Epithelial cell of esophagus (primary cell): ENCODE measurements at places on chromosomes 16 and 17.
A peak's percentile ranks its signal among the peaks of the same experiment; 100 is the strongest.

DNA sequence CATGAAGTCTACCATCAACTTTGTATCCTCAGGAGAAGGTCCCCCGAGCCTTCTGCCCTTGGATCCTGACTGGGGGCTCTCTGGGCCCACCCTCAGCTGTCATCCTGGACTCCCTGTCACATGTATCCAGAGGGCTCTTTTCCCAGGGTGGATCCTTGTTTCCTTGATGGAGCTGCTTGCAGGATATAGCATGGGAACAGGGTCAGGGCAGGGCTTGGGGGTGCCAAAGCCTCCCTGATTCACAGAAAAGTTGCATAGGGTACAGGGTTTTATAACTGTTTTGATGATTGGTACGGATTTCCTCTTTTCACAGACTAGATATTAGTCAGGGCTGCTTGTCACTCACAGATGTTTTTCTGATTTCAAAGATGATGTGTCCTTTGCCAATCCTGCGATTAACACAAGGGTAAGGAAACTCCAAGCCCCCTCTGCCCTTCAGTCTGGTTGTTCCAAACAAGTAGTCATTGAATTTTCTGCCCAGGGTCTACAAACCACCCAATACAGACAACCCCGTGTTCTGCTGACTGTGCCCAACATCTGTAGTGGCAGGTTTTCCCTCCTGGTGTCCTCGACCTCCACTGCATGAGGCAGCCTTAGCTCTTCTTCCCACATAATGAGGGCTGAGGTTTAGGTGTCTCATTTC is 20.6 kb upstream of the SLC35G3 start:
- no peak for DNase-seq

DNA sequence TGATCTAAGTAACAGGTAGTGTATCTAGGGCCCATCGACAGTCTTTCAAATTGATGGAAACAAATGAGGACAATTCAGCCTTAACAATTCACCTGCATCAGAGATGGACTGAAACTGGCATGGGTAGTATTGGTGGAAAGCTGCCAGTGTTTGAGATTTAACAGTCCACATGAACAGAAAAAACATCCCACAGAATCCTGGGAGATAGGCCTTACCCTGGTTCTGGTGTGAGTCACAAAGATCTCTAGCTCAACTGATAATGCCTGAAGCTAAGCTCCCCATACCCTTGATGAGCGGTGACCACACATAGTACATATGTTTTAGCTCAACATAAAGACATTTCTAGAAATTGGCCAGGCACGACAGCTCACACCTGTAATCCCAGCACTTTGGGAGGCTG is 21.9 kb downstream of the CRK start:
- DNase-seq = no peak

DNA sequence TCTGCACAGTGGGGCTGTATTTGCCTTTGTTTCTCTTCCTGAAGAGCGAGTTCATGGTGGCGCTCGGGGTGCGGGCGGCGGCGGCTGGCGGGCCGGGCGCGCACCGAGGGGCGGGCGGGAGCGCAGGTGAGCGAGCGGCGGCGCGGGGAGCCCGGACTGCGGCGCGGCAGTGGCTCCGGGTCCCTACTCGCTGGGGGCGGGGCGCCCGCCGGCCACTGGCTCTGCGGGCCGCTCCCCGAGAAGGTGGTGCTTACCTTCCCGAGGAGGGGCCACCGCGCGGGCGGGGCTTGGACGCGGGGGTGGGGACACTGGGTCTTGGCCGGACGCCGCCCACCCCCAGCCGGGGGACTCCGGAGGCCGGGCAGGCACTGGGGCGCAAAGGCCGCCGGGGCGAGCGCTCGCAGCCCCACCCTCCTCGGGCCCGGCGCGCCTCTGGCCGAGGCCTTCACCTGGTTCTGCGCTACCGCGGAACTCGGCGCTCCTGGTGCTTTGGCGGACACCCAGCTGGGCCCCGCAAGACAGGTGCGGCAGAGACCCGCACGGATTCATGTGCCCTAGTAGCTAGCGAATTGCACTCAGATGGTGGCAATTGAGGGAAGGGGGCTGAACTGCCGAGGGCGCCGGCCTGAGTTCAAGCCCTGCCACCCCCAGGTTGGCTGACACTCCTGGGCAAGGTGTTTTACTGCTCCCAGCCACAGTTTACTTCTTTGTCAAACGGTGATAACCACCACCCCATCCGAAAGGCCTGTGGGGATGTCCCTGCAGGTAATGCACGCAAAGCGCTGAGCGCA is at the start of gene PPL:
Gene PPL, minus strand, starts transcription at position 158 of the 791 bp plus-strand sequence. Its CDS starts 103 bp downstream, at position 55.
- DNase-seq = peak; percentile 73

DNA sequence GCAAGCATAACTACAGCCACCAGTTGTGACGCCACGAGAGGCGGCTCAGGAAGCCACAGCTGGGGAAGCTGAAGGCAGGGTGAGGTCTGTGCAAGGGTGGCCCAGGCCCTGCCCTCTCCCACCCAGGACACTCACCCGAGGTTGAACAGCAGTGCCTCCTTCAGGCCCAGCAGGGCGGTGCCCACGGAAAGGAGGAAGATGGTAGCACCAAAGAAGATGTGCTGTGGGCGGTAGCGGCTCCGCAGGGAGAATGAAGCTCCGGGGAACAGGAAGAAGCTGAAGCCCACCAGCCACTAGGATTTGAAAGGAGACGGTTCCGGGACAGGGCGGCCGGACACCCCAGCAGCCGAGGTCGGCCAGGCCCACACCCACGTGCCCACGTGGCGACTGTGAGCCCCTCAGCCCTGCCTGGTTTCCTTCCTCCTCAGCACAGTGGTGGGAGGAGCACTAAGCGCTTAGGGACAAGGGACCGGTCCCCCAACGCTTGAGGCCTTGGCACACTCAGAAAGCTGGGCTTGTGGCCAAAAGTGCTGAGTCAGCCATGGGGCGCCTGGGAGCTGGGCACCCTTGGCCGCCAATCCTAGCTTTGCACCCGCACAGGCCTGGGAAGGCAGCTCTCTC is 11.0 kb downstream of the CYB561 start:
- peak; percentile 88 for DNase-seq

GRCh38 chr17:66400698-66401097 is 98.3 kb downstream of the PRKCA start:
- DNase-seq = no peak

GRCh38 chr16:10465821-10466220 is 80.0 kb downstream of the ATF7IP2 start:
- DNase-seq = no peak

GRCh38 chr17:63966646-63967264 is 6.0 kb downstream of the SCN4A start:
- DNase-seq = no peak

DNA sequence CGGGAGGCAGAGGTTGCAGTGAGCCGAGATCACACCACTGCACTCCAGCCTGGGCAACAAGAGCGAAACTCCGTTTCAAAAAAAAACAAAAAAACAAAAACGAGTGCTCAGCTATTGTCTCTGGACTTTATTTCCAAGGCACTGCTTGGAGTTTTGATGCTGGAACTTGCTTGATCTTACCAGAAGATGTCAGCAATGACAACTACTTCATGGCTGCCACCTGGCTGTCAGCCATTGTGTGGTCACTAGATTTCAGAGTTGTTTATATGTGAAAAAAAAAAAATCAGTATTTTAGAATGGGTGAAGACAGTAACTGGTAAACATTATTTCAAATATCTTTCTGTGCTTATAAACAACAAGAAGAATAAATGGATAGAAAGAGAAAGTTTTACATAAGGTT is 26.3 kb upstream of the OR4D1 start:
- DNase-seq = peak; percentile 43

- no peak for DNase-seq
Measured at GRCh38 chr17:33623841-33624240, 330.7 kb upstream of the ASIC2 start.

DNA sequence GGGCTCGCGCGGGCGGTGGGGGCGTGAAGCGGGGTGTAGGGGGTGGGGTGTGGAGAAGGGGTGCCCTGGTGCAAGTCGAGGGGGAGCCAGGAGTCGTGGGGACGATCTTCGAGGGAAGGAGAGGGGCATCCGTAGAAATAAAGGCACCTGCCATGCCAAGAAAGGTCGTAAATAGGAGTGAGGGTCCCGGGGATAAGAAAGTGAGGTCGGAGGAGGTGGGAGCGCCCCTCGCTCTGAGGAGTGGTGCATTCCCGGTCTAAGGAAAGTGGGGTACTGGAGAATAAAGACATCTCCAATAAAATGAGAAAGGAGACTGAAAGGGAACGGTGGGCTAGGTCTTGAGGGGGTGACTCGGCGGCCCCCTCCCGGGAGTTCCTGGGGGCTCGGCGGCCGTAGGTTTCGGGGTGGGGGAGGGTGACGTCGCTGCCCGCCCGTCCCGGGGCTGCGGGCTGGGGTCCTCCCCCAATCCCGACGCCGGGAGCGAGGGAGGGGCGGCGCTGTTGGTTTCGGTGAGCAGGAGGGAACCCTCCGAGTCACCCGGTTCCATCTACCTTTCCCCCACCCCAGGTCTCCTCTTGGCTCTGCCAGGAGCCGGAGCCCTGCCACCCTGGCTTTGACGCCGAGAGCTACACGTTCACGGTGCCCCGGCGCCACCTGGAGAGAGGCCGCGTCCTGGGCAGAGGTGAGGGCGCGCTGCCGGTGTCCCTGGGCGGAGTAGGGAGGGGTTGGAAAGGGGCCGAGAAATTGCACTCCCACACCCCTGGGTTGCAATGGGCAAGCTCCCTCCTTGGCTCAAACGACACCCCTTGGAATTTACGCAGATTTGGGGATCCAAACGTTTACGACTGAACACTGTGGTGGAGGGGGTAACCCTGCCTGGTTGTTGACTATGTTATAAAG is 888 bp downstream of the CDH1 start:
- DNase-seq = peak; percentile 62

- no peak for DNase-seq
Measured at GRCh38 chr16:47694543-47694942, 233.4 kb downstream of the PHKB start.

DNA sequence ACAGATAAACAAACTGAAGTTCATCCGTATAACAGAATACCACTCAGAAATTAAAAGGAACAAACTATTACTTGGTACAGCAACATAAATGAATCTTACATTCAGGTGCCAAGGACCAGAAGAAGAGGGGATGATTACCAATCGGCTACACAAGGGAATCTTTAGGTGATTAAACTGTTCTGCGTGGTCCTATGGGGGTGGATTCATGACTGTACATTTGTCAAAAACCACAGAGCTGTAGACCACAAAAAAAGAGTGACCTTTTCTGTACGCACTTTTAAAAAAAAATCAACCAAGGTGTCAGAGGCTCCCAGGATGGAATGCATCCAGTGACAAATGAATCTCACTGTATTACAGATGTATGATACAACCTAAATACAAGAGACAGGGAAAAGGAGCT is 110.8 kb downstream of the CDYL2 start:
- no peak for DNase-seq

- peak; percentile 87 for DNase-seq
Measured at GRCh38 chr16:69105501-69106361, at the start of gene HAS3. TSS of gene HAS3 (plus strand) at chr16:69105653. CDS start at chr16:69109396, 3,743 bp downstream.

- DNase-seq = no peak
Measured at GRCh38 chr16:80541306-80541694, 507 bp downstream of the DYNLRB2 start.

DNA sequence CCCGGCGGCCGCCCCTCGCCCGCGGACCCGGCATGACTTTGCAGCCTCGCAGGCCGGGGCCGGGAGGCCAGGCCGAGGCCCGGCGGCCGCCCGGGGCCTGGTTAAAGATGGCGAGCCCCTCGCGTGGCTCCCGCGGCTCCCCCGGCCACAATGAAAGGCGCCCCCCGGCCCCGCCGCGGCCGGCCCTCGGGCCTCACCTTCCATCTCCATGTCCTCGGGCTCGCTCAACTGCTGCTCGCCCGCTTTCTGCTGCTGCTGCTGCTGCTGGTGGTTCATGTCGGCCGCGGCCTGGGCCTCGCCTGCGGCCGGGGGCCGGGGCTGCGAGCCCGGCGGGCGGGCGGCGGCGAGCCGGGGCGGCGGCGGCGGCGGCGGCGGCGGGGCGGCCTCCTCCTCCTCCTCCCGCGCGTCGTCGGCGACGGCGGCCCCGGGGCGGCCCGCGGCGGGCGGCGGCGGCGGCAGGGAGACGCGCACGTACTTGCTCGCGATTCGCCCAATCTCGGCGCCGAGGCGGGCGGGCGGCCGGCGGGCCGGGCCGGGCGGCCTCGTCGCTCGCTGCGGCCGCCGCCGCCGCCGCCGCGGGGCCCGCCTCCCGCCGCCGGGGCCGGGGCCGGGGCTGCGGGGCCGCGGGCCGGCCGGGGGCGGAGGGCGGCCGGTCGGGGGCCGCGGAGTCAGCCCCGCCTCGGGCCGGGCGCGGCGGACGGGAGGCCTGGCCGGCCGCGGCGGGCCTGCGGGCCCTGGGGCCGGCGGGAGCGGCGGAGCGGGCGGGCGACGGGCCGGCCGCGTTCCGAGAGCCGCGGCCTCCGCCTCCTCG is 491 bp downstream of the USP7 start:
- DNase-seq = peak; percentile 30

DNA sequence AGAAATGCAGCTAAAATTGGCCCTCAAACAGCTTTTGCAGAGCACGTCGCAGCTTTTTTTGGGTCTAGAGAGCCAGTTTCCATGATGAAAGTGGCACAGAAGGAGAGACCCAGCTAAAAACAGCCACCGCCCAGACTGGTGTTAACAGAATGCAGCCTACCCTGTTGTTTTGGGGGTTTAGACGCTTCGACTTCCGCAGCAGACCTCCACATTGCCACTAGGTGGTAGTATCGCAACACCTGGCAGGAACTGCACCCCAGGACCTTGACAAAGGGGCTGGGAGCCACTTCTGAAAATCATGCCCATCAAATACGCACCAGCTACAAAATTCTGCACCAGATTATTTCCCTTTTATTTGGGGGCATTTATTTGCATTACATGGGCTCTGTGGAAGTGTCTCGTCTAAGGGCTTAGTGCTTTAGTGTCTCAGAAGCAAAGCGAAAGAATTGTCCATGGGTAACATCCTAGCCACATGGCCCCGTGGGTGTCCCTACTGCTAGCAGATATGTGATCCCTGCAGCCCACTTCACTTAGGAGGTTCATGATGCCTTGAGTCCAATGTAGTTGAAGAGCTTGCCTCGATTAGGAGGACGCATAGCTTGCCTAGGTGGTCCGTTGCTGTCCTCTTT is 167.1 kb downstream of the HAPSTR1 start:
- peak; percentile 9 for DNase-seq

GRCh38 chr16:79599837-79600637 is 500 bp downstream of the MAF start:
- peak; percentile 62 for DNase-seq

DNA sequence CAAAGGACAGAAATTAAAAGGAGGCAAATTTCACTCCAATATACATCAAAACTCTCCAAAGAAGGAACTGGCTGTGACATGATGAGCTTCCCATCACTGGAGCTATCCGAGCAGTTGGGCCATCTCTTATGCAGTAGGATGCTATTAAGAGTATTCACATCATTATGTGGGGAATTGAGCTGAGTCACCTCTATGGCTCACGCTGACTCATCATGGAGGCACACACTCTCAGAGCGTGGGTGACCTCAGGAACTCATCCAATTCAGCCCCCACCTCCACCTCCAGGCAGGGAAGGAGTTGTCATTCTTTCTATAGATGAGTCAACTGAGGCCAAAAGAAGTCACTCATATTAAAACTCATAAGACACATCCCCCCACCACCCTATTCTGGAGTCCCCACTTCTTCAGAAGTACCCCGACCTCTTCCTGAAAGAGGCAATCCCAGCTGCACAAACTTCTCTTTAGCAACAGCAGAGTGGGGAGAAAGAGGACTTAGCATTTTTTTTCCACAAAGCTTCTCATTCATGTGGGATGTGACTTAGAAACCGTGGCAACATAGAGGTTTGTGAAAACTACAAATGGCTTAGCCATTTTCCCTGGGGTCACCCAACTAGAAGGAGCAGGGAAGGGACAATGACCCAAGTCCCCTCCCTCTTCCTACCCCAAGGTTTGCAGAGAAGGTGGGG is 32.5 kb downstream of the ABCC12 start:
- peak; percentile 99 for DNase-seq

- DNase-seq = peak; percentile 100
Measured at GRCh38 chr16:70715055-70715858, 29.4 kb upstream of the MTSS2 start.
